ENCODE measurements at places on chromosomes 2 and 18. TPM values are rescaled to one million over a fixed set of nuclear protein-coding genes. Genes with fewer than 3 reads are reported as not detected.

GTF2A1L gene
- total RNA-seq, result 0.74 TPM

PLGLB1 gene
- total RNA-seq, result 0.28 TPM

ASB3 gene
- 27.3 TPM for total RNA-seq

DNER gene
- total RNA-seq, result 0.07 TPM

IAH1 gene
- total RNA-seq, result 32.9 TPM

PRR30 gene
- total RNA-seq, result not detected

Data from pulmonary artery endothelial cell (primary cell).